MCF 10A (cell line): ENCODE measurements at places on chromosomes 3 and 15. TPM values are rescaled to one million over a fixed set of nuclear protein-coding genes. Genes with fewer than 3 reads are reported as not detected.
A peak's percentile ranks its signal among the peaks of the same experiment; 100 is the strongest.

GRCh38 chr3:55607844-55608243 is 120.7 kb upstream of the WNT5A start:
- H3K27me3 ChIP-seq, result no peaks in the 10 kb centered on the region
- no peaks in the 10 kb centered on the region for H3K36me3 ChIP-seq
- no peak for DNase-seq
- H3K4me3 ChIP-seq, result no peak overlapping the region
- H3K4me1 ChIP-seq, result peaks cover 7% of the 10 kb centered on the region

Gene GOLGA8N
- 9.1 and 9.6 TPM in 2 replicates for total RNA-seq

- H3K36me3 ChIP-seq, result no peaks in the 10 kb centered on the region
- peak; percentile 58 for DNase-seq
- H3K4me3 ChIP-seq, result no peak overlapping the region
Observed at GRCh38 chr3:152968388-152969024, 133.6 kb downstream of the P2RY1 start.

- H3K27me3 ChIP-seq, result no peaks in the 10 kb centered on the region
- no peak for DNase-seq
- H3K36me3 ChIP-seq, result no peaks in the 10 kb centered on the region
- H3K4me3 ChIP-seq, result no peak overlapping the region
- no peaks in the 10 kb centered on the region for H3K4me1 ChIP-seq
- no peak overlapping the region for H3K27ac ChIP-seq
Observed at GRCh38 chr15:88029696-88030095, 226.8 kb downstream of the NTRK3 start.

DNA sequence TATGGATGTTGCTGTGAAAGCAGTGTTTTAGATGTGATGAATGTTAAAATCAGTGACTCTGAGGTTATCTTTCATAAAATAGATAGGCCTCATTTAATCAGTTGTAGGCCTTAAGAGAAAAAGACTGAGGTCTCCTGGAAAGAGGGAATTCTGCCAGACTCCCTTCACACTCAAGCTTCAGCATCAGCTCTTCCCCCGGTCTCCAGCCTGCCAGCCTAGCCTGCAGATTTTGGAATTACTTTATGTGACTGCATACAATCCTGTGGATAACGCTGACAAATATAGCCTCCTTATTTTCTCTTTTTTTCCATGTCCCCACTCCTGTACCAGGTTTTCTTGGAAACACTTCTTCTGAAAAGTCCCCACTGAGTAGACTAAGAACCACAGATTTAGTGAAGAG is 510.3 kb downstream of the GBE1 start:
- H3K4me3 ChIP-seq, result no peak overlapping the region
- peaks cover 14% of the 10 kb centered on the region for H3K4me1 ChIP-seq
- no peak overlapping the region for H3K27ac ChIP-seq

DNA sequence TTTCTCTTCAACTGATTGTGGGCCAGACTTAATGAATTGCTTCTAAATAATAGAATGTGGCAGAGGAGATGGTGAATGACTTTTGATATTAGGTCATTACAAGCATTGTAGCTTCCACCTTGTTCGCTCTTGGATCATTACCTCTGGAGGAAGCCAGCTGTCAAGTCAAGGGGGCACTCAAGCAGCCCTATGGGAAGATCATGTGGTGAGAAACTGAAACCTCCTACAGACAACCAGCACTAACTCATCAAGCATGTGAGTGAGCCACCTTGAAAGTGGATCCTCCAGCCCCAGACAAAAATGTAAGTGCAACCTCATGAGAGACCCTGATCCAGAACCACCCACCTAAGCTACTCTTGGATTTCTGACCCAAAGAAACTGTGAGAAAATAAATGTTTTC is 109.8 kb upstream of the TBC1D5 start:
- no peaks in the 10 kb centered on the region for H3K36me3 ChIP-seq
- DNase-seq, result no peak
- H3K27me3 ChIP-seq, result peaks cover 23% of the 10 kb centered on the region
- H3K4me3 ChIP-seq, result no peak overlapping the region
- H3K27ac ChIP-seq, result no peak overlapping the region
- H3K4me1 ChIP-seq, result no peaks in the 10 kb centered on the region

Gene CTDSPL2
- 36.3 and 38.2 TPM in 2 replicates for total RNA-seq

GRCh38 chr3:172989373-172989772 is 151.7 kb downstream of the SPATA16 start:
- no peak overlapping the region for H3K4me3 ChIP-seq
- no peak for DNase-seq
- H3K27ac ChIP-seq, result no peak overlapping the region
- peaks cover 88% of the 10 kb centered on the region for H3K27me3 ChIP-seq
- H3K36me3 ChIP-seq, result no peaks in the 10 kb centered on the region

- H3K4me3 ChIP-seq, result no peak overlapping the region
- no peaks in the 10 kb centered on the region for H3K27me3 ChIP-seq
- H3K4me1 ChIP-seq, result peaks cover 22% of the 10 kb centered on the region
- no peaks in the 10 kb centered on the region for H3K36me3 ChIP-seq
- H3K27ac ChIP-seq, result no peak overlapping the region
Observed at GRCh38 chr3:159987291-159987711, 1.3 kb upstream of the IL12A start.

Gene RETNLB
- not detected in 2 replicates for total RNA-seq

Gene CCDC54
- total RNA-seq, result not detected in 2 replicates

DNA sequence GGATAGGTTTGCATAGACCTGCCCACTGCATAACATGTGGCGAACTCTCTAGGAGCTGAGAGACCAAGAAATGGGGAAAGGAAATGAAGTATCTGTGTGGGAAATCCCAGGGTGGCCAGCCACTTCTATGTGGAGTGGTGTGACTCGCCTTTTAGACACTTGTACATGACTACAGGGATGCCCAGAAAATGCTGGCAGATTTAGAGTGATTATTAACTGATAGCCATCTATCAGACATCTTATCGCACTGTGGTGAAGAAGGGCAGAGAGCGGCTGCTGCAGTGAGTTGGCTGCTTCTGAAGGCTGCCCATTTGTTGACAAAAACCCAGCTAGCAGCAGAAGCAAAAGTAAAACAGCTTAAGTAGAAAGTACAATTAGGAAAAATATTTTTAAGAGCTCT is 18.1 kb upstream of the STAC start:
- peak; percentile 18 for DNase-seq
- H3K36me3 ChIP-seq, result no peaks in the 10 kb centered on the region
- peaks cover 16% of the 10 kb centered on the region for H3K4me1 ChIP-seq
- no peak overlapping the region for H3K4me3 ChIP-seq

- H3K4me1 ChIP-seq, result peaks cover 15% of the 10 kb centered on the region
- H3K27me3 ChIP-seq, result peaks cover 26% of the 10 kb centered on the region
- no peak overlapping the region for H3K4me3 ChIP-seq
- H3K36me3 ChIP-seq, result no peaks in the 10 kb centered on the region
Observed at GRCh38 chr3:123682781-123683504, 98.1 kb upstream of the HACD2 start.

DNA sequence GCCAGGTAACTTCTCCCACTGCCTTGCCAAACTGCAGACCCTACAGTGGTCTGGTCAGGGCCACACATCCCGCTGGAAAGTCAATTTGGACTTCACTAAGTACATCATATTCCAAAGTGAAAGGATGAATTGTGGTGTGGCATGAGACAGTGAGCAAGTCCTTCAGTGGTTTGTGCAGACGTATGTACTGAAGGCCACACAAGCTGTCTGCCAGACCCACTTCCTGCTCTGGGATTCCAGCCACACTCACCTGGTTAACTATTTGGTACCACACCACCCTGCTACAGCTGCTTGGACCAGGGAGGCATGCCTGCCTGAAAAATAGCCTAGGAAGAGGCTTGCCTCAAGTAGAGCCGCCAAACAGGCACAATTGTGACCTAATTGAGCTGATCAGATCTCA is 94.1 kb upstream of the STRIT1 start:
- no peaks in the 10 kb centered on the region for H3K27me3 ChIP-seq
- no peak overlapping the region for H3K4me3 ChIP-seq
- DNase-seq, result no peak
- peaks cover 14% of the 10 kb centered on the region for H3K4me1 ChIP-seq
- H3K36me3 ChIP-seq, result no peaks in the 10 kb centered on the region

Gene LRRC3B
- not detected in 2 replicates for total RNA-seq

- H3K4me1 ChIP-seq, result no peaks in the 10 kb centered on the region
- no peak overlapping the region for H3K27ac ChIP-seq
- no peak for DNase-seq
- no peaks in the 10 kb centered on the region for H3K27me3 ChIP-seq
Observed at GRCh38 chr15:32923176-32923575, 205.4 kb downstream of the GREM1 start.

- peaks cover 17% of the 10 kb centered on the region for H3K4me1 ChIP-seq
- no peak overlapping the region for H3K27ac ChIP-seq
- H3K27me3 ChIP-seq, result no peaks in the 10 kb centered on the region
- H3K36me3 ChIP-seq, result no peaks in the 10 kb centered on the region
Observed at GRCh38 chr3:194472290-194472920, 14.4 kb downstream of the ATP13A3 start.

- no peak overlapping the region for H3K4me3 ChIP-seq
- H3K4me1 ChIP-seq, result peaks cover 26% of the 10 kb centered on the region
- H3K27ac ChIP-seq, result no peak overlapping the region
- no peaks in the 10 kb centered on the region for H3K27me3 ChIP-seq
- peaks cover 6% of the 10 kb centered on the region for H3K36me3 ChIP-seq
- peak; percentile 39 for DNase-seq
Observed at GRCh38 chr15:34812369-34812768, 17.0 kb upstream of the ACTC1 start.

Gene TAGLN3
- total RNA-seq, result not detected in 2 replicates
